ENCODE measurements at places on chromosomes 5 and 9.

DNA sequence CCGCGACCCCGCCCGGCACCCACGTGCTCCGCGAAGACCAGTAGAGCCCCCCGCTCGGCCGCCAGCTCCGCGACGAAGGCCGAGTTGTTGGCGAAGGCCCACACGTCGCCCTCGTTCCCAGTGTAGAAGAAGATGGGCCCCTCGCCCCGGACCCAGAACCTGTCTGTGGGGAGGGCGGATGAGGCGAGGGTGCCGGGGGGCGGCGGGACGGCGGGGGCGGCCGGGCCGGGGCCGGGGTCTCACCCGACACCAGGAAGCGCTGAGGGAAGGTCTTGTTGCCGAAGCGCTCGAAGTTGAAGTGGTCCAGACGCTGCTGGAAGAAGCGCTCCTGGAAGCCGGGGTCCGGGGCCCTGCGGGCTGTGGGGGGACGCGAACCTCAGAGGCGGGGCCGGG lies 317 bp downstream of the DPP7 start:
- DNase-seq, result no peak

DNA sequence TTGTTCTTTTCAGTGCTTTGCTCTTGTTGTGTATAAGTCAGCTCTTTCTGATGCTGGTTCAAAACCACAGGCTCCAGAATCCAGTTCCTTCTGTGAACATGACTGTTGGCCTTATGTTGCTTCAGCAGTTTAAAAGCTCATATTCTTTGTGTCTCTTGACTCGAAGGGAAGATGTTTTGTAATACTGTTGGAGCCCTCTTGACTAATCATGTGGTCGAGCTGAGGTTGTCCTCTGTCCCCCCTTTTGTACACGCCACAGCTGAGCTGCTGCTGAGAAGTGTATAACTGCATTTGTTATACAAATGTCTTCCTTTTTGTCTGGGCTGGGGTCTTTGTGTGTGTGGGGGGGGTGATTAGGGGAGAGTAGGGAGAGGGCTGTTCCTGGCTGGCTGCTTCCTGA lies 35.8 kb downstream of the SLC36A1 start:
- no peak for DNase-seq

DNA sequence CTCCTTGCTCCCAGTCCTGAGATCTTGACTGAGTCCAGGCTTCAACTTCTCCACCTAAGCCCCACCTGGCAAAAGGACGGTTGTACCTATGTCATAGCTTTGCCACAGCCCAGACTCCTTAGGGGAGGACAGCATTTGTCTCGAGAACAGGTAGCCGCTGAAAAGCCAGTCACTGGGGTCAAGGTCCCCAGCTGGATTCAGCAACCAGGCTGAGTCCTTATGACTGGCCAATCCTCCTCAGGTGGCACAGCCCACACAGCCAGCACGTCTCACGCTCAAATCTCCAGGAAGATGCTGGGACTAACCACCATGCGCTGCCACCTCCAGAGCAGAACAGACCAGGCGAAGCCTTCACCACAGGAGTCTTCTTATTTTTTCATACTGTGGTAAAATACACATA lies 27.9 kb upstream of the SMU1 start:
- DNase-seq, result no peak

GRCh38 chr5:97745817-97746216 lies 562.8 kb upstream of the RIOK2 start:
- DNase-seq, result no peak

DNA sequence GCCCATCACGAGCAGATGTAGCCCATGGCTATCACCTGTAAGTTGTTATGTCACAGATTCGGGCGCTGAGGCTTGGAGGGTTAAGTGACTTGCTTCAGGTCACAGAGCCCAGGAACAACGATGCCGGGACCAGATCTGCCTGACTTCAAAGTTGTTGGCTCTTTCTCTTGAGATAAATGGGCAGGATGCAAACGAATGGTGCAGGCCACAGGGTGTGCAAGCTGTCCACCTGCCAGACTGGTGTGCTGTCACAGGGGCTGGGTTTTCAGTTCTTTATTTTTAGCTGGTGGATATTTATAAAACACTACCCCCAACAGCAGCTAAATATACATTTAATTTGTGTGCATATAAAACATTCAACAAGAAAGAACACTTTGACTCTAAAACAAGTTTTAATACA lies 17.7 kb upstream of the PHYKPL start:
- DNase-seq, result no peak

- no peak for DNase-seq
Measured at GRCh38 chr5:66066826-66067225, 77.3 kb upstream of the SREK1 start.

- no peak for DNase-seq
Measured at GRCh38 chr9:116450378-116451139, 236.5 kb upstream of the TRIM32 start.

DNA sequence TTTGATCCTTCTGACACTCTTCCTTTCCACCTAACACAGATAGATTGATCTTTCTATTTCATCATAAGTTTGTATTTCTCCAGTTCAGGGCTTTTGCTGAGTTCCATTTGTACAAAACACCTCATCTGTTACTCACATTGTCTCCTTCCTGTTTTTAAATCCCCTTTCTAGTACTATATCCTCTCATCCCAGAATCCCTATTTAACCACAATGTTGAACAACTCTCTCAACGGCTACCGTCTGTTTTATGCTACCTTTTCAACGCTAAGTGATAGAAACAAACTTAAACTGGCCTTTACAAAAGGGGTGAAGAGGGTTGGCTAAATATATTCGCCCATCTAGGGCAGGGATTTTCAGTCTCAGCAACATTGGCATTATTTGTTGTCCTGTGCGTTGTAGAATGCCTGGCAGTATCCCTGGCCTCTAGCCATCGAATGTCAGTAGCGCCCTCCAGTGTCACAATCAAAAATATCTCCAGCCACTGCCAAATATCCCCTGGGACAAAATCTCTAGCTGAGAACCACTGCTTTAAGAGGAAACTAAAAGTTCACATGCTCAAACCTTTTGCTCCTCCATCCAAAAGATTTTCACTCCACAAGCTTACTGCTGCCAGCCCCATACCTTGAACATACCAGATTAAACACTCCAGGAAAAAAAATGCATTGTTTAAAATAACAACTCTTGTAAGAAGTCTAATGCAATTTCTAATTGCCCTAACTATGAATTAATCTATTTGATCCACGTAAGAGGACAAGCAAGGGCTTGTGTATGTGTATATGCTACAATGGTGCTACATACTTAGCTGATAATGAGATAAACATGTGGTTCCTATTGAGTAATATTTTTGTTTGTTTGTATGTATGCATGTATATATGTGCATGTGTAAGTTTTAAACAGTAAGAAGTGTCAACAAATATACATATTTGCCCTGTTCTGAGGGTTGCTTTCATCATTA lies 344.0 kb downstream of the PTPRD start:
- peak; percentile 15 for DNase-seq

DNA sequence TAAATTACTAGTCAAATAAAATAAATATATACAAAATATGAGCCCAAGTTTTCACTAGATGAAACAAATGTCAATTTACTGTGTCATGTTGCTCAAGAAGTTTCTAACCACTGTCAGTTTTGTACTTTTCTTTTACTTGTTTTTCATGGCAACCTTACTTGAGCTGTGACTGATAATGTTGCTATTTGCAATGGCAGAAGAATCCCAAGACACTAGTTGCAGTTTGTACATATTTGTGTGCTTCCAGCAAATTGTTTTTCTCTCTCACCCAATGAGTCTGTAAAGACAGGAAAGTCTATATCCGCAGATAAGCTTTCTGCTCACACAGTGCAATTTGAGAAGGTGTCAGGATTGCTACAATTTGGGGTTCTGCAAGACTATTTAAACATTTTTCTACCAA lies 338.6 kb upstream of the PCSK5 start:
- no peak for DNase-seq

GRCh38 chr9:36632892-36633291 lies 60.2 kb downstream of the MELK start:
- DNase-seq, result no peak

- DNase-seq, result no peak
Measured at GRCh38 chr9:116594547-116594946, 92.6 kb upstream of the TRIM32 start.

GRCh38 chr9:113390192-113390960 lies 10.7 kb downstream of the ALAD start:
- no peak for DNase-seq

GRCh38 chr5:42768106-42768504 lies 11.5 kb downstream of the CCDC152 start:
- DNase-seq, result no peak

GRCh38 chr5:29805804-29806203 lies 1387.7 kb upstream of the CDH6 start:
- no peak for DNase-seq

- no peak for DNase-seq
Measured at GRCh38 chr5:148780711-148781110, 45.7 kb upstream of the ADRB2 start.

- no peak for DNase-seq
Measured at GRCh38 chr9:122346478-122347347, 24.1 kb upstream of the PTGS1 start.

GRCh38 chr9:21711504-21711903 lies 90.9 kb upstream of the MTAP start:
- no peak for DNase-seq

DNA sequence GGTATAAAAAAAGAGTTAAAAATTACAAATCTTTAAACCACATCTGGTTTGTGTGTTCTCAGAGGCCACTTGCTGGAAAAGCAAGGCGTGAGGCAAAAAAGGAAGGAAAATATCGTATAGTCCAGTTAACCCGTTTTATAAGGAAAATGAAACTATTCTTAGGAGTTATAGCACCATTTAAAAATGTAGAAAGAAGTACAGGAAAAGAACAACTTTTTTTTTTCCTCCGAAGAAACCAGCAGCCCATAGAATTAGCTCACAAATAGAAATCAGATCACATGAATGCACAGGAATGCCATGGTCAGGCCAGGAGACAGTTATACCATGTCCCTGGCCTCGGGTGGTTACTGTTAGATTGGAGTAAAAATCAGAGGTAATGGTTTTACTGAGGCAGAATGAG lies 241.6 kb downstream of the FBXL7 start:
- DNase-seq, result no peak

DNA sequence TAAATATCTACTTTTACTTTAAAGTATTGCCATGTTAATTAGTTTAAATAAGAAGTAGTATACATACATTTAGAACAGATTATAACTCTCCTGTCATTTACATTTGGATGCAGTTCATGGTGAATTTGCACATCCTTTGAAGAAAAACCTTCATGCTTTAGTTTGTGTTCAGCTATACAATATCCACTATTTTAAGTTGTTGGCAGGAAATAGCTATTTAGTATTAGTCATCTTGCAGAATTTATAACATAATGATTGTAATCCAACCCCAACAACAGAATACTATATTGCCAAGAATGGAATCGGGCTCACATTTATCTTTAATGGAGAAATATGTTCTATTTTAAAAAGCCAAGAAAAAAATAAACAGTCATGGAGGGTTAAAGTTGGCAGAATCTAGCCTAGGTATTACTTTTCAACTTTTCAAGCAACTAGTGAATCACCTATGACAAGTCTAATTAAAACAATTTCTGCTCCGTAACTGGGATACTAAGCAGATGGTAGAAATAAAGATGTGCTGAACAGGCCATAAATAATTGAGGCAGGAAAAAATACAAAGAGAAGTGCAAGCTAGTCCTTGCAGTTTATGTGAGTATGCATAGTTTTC lies 1170.6 kb upstream of the NUDT12 start:
- no peak for DNase-seq

DNA sequence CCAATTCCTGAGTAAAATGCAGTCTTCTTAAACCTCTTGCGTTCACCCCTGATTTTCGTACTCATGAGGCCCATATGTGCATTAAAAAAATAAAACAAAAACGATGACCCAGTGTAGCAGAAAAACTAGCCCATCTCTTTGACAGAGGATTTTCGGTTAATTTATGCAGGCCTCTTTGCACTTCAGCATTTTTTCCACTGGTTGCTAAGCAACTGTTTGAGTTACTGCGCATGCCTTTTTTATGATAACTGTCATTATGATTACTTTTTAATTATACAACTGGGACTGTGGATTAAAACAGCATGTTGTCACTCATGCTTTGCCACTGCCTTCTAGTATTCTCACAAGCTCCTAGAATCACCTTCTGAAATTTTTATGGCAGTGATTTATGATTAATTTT lies 165.0 kb downstream of the SMARCA2 start:
- peak; percentile 9 for DNase-seq

GRCh38 chr9:36929350-36929675 lies 104.8 kb downstream of the PAX5 start:
- no peak for DNase-seq

DNA sequence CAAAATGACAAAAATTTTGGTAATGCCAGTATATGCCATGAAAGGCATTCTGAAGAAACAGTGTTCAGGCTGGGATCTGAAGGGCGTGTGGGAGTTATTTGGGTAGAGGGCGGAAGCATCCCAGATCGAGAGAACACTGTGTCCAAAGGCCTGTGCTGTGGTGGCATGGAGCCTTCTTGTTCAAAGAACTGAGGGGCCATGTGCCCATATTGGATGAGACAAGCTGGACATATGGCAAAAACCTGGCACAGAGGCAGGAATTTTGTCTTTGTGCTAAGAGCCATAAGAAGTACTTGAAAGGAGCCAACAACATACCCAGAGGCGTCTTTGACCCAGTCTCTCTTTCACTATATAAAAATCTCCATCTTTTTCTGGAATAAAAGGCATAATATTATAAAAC lies 128.0 kb downstream of the SYK start:
- DNase-seq, result no peak

DNA sequence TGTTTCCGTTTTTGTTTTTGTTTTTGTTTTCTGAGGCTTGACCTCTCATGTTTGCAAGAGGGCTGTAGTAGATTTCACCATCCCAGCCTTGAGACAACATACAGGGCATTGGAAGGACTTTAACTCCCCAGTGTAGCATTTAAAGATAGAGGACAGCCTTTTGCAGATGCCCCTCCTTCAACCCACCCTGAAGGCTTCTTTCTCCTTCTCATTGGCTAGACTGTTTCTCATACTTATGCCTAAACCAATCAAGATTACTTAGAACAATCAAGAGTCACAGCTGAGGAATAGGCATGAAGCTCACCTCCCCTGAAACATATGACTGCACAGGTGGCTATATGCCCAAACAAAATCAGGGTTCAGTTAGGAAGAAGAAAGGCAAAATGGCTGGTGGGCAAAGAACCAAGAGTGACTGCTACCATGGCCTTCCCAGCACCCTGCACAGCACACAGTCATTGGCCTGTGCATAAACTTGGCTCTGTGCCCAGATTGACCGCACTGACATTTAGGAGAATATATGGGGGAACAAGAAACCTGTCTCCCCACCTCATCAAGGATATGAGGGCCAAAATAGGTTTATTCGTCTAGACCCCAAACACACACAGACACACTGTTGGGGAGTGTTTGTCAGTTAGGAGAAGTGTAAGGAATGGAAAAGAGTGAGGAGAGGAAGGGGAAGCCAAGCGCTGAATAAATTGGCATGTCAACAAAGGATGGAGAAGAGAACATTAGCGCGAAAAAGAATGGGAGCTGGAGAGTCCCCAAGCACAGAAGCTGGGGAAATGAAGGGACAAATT lies 137.3 kb upstream of the RANBP3L start:
- DNase-seq, result no peak
